AG09309 (cell line): ENCODE measurements at places on chromosomes 4 and X.

- no peak for DNase-seq
Observed at GRCh38 chr4:84563002-84563401, 19.9 kb upstream of the CDS1 start.

- peak; percentile 16 for DNase-seq
Observed at GRCh38 chr4:2284934-2285612, 23.2 kb upstream of the MXD4 start.

GRCh38 chr4:89909889-89910288 is 15.2 kb downstream of the MMRN1 start:
- DNase-seq: no peak

DNA sequence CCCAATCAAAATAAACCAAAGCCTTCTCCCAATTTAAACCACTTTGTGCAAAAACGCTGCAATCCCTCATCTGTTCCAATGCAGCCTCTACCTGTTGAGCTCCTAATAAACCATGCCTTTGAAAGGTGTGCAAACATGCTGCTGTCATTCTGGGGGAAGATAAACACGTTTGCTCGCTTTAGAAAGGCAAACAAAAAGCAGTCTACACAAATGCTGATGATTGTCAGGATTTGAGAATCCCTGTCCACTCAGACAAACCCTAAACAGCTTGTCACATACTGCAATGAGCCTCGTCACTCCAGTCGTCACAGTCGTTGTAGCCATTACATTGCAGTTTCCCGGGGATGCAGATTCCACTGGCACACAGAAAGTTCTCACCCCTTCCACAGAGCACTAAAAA is 145.2 kb downstream of the CORIN start:
- no peak for DNase-seq

GRCh38 chrX:153902385-153902784 is 2.1 kb upstream of the AVPR2 start:
- no peak for DNase-seq

- no peak for DNase-seq
Observed at GRCh38 chrX:150291014-150291413, 72.1 kb upstream of the MAMLD1 start.
